Inflammatory macrophage treated with lipopolysaccharide for 1 hour (primary cell): ENCODE measurements at places on chromosomes 11 and 22.
A peak's percentile ranks its signal among the peaks of the same experiment; 100 is the strongest.

DNA sequence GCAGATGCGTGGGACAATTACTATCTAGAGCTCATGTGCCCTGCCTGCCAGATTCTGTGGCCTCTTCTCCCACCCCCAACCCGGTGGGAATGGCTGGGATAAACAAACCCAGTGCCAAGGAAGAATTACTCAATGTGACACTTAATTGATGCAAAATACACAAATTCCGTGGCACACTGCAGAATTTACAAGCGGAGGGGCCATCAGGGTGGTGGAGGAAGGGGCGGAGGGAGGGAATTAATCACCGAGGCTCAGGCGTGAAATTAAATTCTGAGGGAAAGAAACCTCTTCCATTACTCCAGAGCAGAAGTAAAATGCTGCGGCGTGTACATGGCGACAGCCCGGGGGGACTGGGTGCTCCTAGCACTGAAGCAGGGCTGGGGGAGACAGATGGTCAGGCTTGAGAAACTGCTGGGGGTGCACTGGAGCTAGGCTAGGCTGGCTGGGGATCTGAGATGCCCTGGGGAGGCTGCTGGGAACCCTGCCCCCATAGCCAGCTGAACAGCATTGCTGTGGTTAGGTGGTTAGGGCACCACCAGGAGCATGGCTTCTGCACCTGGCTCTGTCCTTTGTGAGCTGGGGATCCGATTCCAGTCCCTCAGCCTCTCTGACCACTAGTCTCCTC lies 200.6 kb downstream of the CEP164 start:
- no peak for DNase-seq

- no peak for DNase-seq
Observed at GRCh38 chr11:14687943-14688627, 44.5 kb downstream of the PDE3B start.

DNA sequence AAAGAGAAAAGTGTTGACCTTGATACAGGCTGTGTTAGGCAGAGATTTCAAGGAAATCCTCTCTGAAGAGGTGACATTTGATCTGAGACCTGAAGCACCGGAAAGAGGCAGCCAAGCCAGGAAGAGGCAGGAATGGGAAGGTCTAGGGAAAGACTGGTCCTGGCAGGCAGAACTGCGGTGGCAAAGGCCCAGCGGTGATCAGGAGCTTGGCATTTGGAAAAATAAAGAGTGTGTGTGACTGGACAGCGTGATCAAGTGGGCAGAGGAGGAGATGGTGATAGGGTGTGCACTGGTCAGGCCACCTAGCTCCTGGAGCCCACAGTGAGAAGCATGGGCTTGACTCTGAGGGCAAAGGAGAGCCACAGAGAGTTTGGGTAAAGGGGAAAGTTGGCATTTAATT lies 27.2 kb upstream of the GAB4 start:
- DNase-seq, result no peak

- DNase-seq, result no peak
Observed at GRCh38 chr22:45582955-45583320, 80.3 kb downstream of the FBLN1 start.

DNA sequence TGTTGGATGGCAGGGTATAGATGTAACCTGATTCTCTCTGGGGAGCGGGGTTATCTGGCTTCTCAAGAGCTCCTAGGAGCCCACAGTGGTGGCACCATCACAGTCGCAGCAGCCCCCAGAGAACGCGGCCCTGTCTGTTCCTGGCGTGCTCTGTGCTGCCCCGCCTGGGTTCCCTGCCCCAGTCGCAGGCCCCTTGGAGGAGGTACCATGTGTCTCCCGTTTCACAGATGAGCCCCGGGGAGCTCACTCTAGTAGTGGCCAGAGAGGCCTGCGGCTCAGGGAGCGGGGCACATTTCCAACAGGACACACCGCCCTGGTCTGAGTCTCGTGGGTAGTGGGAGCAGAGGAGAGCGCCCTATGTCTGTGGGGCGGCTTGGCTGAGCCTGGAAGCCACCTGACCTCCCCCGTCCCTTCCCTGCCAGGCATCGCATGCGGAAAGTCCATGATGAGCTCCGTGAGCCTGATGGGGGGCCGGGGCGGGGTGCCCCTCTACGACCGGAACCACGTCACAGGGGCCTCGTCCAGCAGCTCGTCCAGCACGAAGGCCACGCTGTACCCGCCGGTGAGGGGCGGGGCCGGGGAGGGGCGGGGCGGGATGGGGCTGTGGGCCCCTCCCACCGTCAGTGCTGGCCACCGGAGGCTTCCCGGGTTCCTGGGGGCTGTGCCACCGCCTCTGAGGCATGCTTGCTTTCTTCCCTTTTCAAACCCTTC lies 21.0 kb upstream of the PPP6R3 start:
- no peak for DNase-seq

DNA sequence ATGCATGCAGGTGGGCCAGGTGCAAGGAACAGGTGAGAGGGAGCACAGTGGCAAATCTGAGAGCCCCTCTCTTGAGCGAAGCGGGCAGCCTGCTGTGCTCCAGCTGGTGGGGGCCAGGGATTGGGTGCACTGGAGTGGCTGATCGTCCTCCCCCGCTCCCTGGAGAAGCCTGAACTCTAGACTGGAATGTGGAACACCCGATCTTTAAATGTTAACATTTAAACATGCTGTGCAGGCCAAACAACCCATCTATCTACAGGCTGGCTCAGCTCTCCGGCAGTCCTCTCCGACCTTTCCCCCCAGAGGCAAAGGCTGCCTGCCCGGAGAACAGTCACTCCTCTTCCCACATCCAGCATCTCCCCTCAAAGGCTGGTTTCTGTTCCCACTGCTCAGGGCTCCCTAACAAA lies 5.1 kb downstream of the MRGPRF start:
- DNase-seq, result no peak

- peak; percentile 22 for DNase-seq
Observed at GRCh38 chr11:2440646-2441045, 3.7 kb downstream of the TRPM5 start.

DNA sequence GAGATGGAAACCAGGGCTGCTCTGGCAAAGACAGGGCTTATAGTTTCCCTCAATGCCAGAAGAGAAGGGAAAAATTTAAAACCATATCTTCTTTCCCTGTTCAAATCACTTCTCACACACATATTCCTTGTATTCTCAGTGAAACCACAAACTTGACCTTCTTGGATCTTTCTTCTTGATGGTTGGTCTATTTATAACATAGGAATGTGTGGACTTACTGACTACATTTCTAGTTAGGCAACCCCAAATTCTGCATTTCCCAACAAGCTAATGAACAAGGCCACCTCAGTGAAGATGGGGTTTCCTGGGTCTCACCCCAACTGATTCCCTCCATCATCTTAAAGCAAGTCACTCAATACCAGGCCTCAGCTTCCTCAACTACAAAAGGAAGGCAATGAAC lies 3.8 kb upstream of the QSER1 start:
- no peak for DNase-seq

- DNase-seq, result no peak
Observed at GRCh38 chr11:1410366-1411291, 20.9 kb downstream of the BRSK2 start.

GRCh38 chr11:9367551-9367950 lies 16.9 kb upstream of the IPO7 start:
- no peak for DNase-seq

- no peak for DNase-seq
Observed at GRCh38 chr11:121337740-121338272, 45.2 kb downstream of the SC5D start.

GRCh38 chr11:15558513-15559181 lies 443.9 kb downstream of the INSC start:
- DNase-seq, result no peak

DNA sequence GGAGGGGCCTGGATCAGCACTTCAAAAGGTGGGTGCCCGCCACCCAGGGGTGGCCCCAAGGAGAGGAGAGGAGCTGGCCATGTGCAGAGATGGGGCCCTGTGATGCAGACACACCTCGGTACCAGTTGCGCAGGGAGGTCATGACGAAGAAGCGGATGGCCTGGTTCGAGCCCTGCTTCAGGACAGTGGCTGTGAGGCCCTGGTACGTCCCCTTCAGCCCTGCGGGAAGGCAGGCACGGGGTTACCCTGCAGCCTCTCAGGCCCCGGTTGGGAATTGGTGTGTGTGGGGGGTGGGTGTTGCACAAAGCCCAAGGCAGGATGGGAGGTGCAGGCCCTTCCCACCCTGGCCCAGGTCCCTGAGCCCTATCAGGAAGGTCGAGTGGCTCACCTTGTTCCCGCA lies 1.8 kb downstream of the SLC25A1 start:
- DNase-seq, result no peak

GRCh38 chr22:33580310-33580709 lies 340.0 kb downstream of the LARGE1 start:
- no peak for DNase-seq

DNA sequence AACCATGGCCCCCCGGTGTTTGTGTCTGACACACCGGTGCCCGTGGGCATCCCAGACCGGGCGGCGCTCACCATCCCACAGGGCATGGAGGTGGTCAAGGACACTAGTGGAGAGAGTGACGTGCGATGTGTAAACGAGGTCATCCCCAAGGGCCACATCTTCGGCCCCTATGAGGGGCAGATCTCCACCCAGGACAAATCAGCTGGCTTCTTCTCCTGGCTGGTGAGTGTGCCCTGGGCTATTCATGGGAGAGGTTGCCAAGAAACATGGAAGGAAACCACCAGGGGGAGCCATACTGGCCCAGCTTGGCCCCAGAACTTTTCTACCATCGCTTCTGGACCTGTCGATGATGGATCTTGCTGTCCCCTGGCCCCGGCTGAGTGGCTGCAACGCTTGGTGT lies 36.5 kb downstream of the PRDM11 start:
- DNase-seq, result peak; percentile 16
